ENCODE measurements at places on chromosomes 7 and 10.

- no peak for DNase-seq
These were observed 122.9 kb downstream of the SAMD9 start for GRCh38 chr7:92994901-92995300.

- no peak for DNase-seq
These were observed 69.4 kb downstream of the ARMH3 start for GRCh38 chr10:101986624-101986971.

DNA sequence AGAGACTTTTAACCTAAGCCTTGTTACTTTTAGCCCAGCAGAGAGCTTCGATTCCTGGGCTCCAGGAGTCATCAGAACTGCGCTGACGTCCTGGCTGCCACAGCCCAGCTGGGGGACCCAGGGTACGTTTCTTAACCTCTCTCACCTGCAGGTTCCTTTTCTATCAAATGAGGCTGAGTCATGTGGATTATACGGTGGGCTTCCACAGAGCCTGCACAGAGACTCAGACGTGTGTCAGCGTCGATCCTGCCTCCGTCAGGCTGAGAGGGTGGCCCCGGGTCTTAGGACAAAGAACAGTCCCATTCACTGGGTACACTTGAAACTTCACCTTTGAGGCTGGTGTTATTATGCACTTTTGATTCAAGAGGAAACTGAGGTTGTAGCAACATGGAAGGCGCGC, 100.7 kb upstream of the FGFR2 start:
- DNase-seq = no peak

GRCh38 chr7:77752016-77752415, 46.2 kb downstream of the TMEM60 start:
- no peak for DNase-seq

DNA sequence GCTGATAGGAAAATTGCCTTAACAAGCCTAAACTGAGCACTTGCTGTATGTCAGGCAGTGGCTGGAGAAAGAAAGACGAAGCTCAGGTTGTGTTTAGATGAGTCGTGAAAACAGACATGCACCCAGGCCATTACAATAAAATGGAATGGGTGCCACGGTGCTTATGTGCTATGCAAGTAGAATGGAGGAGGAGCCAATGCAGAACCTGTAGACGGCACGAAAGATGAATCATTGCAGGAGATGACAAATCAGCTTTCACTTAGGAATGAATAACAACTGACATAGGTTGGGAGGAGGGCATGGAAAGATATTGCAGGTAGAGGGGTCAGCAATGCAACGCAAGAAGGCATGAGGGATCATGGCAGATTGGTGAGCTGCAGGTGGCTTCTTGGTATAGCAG, 61.2 kb upstream of the ARHGAP21 start:
- no peak for DNase-seq

DNA sequence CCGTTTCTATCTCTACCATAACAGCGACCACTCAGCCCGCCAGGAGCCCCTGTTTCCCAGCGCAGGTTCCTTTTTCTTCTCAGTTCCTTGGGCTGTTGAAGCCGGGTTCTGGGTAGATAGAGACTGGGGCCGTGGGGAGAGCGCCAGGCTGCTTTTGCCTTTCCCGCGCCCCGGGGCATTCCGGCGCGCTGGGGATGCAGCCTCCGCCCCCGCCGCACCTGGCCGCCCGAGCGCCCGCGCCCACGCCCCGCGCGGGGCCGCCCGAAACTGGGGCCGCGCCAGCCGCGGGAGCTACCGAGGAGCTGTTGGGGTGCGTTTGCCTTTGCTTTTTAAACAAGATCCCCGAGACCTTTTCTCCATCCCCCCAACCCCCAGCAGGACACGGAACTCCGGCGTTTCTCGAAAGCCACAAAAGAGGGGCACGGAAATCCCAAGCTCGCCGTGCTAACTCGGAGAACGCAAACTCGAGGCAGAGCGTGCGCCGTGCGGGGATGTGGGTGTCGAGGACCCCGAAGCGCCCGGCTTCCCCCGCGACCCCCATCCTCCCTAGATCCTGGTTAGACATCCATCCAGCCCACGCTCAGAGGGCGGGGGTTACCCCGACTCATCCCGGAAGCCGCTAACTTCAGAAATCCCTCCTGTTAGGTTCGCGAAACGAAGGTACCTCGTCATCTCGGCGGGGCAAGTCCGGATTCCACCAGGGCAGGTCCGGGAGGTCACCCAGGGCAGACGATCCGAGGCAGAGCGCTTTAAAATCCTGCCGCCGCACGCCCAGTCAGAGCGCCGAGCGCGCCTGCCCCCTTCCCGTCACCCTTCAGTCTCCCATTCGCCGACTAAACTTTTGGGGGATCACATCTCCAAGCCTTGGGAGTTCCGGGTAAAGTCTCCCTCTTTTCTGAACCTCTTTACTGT, 1.0 kb downstream of the GRM8 start:
- no peak for DNase-seq

- DNase-seq = no peak
These were observed 13.3 kb upstream of the PALD1 start for GRCh38 chr10:70465278-70465677.

- DNase-seq = no peak
These were observed 72.3 kb upstream of the SP8 start for GRCh38 chr7:20858951-20859350.

DNA sequence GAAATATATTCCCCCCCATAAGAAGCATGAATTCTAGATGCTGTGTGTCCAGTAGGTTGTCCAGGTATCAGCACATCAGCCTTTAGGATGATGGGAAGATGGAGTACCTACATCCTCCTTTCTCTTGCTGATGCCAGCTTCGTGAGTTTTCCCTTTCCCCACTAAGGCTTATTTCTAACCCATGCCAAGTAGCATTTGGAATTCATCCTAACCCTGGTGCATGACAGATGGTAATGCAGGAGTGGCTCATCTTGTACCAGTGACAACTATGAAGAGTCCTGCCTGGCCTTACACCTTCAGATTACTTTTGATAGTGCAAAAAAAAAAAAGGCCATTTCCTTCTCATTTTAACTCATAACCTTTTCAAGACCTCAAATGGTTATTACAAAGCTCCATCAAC, 58.7 kb downstream of the ARHGAP21 start:
- no peak for DNase-seq

Data from DMS 273 treated with DMSO at 0.1 percent for 48 hours (cell line).